ENCODE measurements at places on chromosomes 6 and 20.

DNA sequence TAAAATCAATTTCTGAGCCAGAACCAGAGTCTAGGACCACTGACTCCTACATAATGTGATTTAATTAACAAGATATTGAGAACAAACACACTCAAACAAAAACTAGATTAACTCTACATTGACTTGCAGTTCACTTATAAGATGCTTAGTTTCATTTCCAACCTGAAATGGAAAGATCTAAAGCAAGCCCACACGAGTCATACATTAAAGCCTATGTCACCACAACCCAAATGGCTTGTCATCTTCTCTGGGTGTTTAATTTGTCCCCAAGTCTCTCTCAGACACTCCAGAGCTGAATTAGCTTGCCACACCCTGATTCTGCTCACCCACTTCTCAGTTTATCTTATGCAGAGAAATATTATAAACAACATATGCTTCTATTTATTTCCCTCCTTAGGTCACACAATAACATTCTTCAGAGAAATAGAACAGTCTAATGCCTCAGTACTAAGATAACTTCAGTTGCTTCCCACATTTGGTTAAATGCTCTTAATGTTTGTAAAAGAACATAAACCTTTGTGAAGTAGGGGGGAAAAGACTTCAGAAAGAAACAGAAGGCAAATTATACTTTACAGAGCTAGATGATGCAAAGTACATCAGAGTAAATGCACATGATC lies 8.8 kb upstream of the FBXO30 start:
- no peak for DNase-seq

DNA sequence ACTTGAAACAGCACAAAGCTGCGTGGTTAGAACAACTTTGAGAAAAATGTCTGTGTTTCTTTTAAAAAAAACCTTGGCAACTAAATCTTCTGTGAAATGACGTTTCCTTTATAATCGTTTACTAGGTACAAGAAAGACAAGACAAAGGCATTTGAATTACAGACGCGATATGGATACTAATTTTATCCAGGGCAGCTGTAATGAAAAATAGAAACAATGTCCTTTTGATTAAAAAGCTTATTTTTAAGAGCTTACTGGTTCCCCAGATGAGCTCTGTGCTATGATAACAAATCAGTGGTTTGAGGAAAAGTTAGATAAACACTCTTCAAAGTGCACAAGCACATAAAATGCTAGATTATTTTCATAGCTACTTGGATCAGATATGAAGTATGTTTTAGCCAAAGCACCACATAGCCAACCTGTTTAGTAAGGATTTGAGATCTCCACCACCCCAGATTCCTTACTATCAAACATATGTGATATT lies 1.6 kb upstream of the SYNCRIP start:
- DNase-seq = no peak

- DNase-seq = no peak
Observed at GRCh38 chr6:142240179-142240578, 61.6 kb upstream of the ADGRG6 start.

DNA sequence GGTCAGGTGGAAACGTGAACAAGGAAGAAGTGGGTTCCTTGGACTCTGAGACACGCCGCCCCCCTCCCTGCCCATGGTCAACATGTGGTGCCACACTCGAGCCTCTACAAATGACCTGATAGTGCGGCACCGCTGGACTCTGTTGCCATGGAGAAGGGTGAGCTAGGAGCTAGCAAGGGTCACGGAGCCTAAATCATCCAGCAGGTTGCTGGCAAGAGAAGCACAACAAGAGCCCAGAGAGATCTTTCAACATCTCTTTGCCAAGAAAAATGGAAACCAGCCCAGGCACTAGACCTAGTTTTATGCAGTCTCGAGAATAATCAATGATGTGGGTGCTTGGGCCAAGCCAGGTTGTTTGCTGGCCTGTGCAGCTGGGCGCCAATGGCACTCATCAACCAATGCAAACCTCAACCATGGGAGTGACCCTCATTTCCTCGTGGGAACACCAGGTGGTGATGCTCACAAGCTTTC lies 69.5 kb downstream of the NOL4L start:
- DNase-seq = no peak

Measured in stimulated activated CD8-positive, alpha-beta memory T cell treated with anti-CD3 and anti-CD28 coated beads, Interleukin-7, amount 100 ng/mL, for 1 hour (primary cell).